CD4-positive, alpha-beta T cell treated with Interleukin-10 for 1 hour (primary cell): ENCODE measurements at places on chromosomes 4 and X.

GRCh38 chr4:2417765-2418649, at the start of gene ZFYVE28:
ZFYVE28 (minus strand) TSS chr4:2418645; CDS start chr4:2418323, 322 bp downstream.
- DNase-seq, result no peak

GRCh38 chr4:88605736-88606135, 13.5 kb downstream of the HERC3 start:
- DNase-seq, result peak; percentile 42

DNA sequence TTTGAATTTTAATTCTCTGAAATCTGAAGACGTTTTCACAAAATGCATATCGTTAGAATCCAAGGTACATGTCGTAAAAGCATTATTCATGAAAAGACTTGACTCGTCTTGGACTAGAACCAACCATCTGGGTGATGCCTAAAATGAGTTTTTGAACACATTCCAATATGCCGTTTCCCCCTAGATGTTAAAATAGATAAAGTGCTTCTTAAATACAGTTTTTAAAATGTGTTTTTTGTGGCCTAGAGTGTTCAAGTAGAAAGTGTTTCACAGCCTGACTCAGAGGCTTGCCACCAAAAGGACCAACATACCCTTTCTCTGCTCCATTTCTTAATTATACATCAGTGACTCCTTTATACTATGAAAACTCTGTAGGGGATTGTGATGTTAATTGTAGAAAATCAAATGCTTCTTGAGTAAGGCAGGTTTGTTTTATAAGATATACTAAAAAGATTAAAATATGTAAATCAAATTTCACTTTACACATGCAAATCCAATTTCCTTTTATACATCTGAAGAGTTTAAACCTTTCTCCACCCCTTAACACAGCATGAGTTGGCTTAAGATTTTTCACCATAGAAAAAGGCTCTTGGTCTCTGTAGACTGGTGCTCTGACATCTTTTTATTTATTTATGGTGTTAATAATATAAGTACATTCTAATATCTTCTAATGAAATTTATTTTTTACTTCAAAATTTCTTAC, 48.4 kb downstream of the PRKG2 start:
- no peak for DNase-seq

DNA sequence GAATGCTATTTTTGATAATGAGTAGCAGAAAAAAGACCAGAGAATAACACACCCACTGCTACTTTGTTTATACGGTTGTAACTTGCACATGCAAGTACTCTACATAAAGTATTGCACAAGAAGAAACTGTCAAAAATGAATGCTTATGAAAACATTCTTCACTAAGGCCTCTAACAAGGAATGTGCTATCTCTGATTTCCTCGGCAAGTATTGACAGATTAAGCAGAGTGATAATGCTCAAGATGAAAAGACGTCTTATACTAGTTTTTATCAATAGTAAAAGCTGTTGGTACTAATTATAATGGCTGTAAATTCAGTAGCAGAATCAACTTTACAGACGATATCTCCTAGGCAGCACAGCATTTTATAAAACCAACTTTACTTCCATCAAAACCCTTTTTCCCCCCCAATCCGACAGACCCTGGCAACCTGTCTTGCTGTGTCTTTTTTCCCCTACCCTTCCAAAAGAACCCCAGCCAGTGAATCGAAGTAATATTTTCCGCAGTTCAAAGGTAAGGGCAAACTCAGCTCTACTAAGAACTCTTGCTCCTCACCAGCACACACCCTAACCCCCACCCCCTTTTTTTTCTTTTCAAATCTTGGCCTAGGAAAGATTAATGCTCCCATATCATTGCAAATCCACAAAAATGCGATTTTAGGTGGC, 1.5 kb downstream of the FRYL start:
- peak; percentile 6 for DNase-seq

DNA sequence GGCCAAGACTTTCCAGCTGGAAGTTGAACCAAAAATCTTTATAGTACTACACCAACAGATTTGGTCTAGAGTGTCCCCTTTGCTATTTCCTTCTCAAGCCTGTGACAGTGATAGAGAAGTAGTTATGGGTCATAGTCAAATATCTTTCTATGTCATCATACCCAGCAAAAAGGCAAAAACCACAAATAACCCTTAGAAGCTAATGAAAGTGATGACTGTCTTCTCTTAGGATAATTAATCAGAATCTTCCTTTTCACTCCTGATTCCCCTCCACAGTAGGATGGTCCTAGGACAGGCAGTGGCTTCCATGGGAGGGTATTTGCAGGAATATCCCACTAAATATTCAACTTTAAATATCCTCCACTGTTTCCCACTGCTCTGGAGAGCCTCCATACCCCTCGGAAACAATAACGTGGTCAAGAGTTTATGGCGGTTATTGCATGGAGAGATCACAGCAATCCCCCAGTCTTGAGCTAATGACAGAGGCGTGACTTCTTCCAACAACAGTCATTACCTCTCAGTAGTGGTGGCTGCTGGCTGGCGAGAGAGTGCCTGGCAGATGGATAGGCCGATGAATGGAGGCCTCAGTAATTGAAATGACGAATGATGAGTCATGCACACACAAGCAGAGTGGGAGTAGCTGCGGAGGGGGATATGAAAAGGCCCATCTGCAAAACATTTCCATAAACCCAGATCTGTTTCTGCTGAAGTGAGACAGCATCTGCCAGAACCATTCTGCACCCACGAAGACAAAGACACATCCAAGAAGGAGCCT, 154.9 kb downstream of the STK32B start:
- DNase-seq, result no peak
